ENCODE measurements at places on chromosomes 11 and 22.

GRCh38 chr22:29689206-29689879, 30.5 kb upstream of the CABP7 start:
- DNase-seq = no peak

- no peak for DNase-seq
These were observed 497.5 kb downstream of the TBC1D22A start for GRCh38 chr22:47259990-47260389.

DNA sequence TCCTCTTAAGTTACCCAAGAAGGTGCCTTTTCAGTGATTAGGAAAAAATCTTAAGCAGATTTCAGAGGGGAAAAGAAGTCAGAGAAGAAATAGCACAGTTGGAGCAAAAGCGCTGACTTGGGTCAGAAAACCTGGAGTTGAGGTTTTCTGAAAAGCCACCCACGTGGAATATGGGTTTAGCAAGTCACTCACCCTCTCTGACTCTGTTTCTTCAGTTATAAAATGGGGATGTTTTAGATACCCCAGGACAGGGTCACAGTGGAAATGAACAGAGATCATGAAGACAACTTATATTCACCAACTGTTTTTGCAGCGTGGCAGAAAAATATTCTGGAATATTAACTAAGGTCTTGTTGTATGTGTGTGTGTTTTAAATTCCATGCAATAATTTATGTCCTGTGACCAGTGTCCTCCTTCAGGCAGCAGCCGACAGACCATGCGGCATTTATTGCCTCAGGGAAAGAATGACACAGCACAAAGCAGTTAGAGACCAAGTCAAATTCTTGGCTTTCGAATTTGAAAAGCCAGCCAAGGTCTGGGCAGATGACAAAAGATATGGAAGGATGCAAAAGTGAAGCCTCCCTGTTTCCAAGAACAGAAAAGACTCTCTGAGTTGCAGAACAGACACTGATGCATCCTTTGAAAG, 119.9 kb downstream of the MIAT start:
- DNase-seq = no peak

DNA sequence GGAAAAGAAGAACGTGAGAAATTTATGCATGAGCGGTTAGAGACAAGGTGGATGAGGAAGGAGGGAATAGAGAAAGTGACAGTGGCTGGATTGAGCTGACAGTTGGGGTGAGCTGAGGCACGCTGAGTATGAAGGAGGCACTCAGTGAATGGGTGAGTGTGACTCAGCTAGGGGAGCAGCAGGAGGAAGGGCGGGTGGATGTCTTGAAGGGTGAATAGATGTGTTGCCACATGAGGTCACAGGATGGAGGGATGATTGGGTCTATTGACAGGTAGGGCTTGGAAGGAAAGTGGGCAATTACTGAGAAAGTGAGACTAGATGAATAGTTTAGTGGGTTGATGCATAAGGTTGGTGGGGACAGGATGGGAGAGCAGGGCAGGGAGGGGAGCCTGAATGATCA, 8.0 kb downstream of the IFITM10 start:
- no peak for DNase-seq

DNA sequence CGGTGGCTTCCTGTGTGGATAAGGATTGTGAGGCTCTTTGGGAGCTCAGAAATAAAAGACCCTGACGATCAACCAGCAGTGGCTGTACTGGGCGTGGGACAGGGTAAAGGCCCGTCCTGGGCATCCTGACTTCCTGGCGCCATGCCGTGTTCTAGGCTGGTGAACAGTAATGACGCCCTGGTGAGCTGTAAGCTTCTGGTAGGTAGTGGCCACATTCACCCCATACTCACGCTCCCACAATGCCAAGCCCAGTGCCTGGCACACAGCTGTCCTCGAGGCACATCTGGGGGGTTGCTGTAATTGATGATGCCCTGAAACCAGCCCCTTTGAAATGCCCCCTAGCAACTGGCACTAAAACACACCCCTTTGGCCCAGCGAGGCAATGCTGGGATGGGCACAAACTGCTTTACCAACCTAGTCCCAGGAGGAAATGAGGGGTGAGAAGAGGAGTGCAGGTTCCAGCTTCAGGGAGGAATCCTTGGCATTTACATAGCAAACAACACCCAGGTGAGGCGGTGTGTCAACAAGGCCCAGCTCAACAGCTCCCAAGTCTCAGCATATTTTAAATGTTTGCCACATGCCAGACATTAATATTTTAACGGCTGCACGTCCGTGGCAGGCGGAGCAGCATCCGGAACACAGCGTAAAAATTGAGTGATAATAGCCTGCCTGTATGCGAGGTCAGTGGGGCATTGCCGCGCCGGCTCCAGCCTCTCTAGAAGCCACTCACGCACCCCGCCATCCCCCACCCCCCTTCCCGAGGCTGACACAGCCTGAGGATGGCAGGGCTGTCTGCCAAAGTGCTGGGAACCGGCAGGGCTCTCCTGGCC, 79.3 kb downstream of the DSCAML1 start:
- DNase-seq = no peak

- no peak for DNase-seq
These were observed 49.5 kb downstream of the LMO2 start for GRCh38 chr11:33842236-33842915.

DNA sequence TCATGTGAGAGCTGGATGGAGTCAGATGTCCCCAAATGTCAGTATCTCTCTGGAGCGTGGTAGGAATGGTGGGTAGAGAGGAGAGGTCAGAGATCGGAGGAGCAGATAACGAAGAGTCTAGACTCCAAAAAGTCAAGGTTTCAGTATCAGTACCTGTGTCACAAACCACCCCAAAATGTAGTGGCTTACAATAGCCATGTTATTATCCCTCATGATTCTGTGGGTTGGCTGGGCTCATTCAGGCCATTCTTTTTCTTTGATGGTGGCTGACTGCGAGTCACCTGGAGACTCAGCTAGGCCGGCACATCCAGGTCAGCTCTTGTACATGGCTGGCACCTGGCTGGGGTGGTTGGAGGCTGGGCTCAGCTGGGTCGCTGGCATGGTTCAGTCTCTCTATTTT, 7.3 kb upstream of the SSTR3 start:
- no peak for DNase-seq

DNA sequence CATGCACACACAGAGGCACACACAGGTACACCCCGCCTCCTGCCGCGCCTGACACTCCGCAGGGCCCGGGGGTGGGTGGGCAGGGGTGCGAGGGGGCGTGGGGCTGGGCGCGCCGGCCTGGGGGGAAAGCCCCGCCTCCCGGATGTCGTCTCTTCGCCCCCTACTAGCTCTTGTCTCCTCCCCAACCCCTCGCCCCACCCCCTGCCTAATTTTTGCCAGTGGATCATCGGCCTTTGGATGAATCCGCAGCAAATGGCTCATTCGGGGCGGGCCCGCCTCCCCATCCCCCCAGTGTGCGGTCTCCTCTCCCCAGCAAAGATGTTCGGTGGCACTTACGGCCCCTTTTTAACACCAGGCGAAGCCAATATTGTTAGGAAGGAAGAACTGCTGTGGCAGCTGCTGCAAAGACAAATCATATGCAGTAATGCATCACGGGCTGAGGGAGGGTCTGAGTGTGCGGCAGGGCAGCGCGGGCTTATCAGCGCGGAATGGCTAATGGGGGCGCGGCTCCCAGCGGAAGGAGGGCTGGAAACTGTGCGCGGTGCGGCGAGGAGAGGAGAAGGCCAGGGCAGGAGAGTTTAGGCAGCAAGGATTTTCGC, 13.4 kb upstream of the NECTIN1 start:
- no peak for DNase-seq

- no peak for DNase-seq
These were observed 38.1 kb upstream of the SWAP70 start for GRCh38 chr11:9625728-9626127.

DNA sequence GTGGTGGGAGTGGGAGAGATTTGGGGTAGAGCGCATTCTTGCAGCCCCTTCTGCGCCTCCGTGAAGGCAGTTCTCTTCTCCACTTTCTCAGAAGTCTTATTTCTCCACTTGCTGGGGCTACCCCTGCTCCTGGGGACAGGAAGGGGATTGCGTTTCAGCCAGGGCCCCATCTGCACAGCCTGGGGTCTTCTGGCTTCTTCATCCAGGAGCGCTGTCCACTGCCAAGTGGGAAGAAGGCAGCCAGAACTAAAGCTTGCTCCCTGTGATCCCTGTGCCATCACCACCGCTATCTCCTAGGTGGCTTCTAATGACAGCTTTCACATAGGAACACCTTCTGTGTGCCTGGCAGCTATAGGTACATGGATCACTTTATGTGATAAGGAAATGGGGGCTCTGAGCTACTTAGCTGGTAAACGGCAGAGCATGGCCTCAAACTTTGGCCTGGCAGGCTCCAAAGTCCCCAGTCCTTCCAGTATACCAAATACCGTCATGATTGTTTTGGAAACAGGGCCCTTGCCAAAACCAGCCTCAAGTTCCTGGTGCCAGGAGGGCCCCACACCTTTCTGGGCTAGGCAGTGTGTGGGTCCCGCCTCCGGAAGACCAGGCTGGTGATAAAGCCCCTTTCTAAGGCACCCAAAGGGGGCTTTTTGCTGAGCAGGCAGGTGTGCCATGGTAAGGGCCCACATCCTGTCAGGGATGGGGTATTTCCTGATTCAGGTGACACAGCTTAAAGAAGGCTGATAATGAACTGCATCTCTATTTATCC, 60.4 kb upstream of the PAX6 start:
- DNase-seq = no peak

DNA sequence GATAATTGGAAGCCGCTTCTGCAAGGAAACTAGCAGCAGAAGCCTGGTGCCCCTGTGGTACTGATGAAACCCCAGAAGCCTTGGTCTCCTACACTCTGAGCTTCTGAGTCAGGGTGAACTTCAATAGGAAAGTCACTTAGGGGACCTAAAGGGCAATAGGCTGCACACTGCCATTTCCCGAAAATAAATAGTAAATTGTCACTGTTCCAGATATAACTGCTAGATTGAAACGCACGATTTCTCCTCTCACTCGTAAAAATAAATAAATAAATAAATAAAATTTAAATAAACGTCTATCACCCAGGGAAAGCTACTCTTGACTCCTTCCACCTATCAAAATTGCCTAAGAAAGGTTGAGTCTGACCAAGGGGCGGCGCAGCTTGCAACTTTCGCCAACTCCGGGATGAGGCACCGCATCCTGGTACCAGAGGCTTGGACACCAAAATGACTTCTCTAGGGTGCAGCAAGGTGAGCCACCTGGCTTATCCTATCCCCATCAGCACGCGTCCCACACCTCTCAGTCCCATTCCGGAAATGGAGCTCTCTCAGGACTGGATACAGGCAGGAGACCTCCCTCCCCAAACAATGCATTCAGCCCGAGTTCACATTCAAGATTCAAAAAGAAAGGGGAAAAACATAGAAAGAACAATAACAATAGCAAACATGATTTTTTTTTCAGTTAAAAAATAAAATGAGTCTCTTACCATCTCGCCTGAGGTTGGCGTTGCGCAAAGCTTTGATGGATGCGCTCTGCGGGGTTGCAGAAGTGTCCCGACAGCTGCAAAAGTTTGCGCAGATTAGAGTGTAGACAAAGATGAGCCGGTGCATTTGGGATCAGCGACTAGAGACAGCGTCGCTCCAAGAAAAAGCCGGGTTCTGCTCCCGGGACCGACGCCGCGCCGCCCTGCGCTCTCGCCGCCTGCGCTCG, 583 bp downstream of the PDGFD start:
- no peak for DNase-seq

GRCh38 chr11:130858215-130858614, 58.1 kb downstream of the SNX19 start:
- DNase-seq = no peak
